ENCODE measurements at places on chromosomes 11 and 22. TPM values are rescaled to one million over a fixed set of nuclear protein-coding genes. Genes with fewer than 3 reads are reported as not detected.

Gene MMP27
- total RNA-seq = not detected

Gene TCN1
- total RNA-seq = under 0.01 TPM

Gene ST14
- total RNA-seq = 2.2 TPM

Gene GP1BB
- total RNA-seq = 11.0 TPM

Gene GGTLC2
- total RNA-seq = not detected

DNA sequence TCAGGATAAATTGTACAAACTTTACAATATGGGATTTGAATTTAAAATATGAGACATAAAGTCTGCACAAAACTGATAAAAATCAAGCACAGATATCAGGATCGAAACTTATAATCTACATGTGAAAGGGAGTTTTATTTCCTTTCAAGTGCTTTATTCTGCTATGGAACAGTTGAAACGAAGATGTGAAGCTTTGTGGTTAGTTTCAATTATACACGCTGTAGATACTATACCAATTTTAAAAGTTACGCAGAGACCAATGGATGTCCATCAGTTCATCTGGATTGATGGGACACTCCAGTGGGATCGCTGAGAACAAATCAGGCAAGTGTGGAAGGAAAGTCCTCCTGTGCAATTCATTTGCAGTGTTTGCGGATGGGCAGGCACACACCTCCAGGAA, 34.5 kb upstream of the CAT start:
- DNase-seq = no peak

DNA sequence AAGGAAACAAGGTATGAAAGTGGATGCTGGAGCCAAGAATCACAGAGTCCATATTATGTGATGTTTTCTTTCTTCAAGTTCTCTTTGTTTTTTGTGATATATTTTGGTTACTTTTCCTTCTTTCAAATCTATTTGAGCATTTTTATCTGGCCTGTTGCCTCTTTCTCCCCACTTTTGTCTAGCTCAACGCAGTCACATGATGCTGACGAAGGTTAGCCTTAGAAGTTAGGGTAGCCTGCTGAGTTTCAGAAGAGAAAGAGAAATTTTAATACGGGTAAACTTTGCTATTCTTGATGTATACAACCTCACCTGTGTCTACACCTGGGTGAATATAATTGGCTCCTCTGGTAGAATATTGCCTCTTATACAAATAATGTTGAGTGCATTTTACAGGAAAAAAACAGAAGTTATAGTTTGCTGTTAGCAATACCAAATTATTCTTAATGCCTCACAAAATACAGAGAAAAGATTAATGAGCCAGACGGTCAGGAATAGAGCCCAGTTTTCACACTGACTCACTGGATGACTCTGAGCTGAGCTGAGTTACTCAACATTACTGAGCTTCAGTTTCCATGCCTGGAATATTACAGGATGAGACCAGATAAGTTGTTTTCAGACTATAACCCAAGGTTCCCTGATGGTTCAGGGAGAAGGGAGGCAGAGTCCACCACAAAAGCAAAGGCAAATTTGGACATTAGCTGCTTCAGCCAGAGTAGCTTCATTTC, 161.6 kb upstream of the BDNF start:
- no peak for DNase-seq

GRCh38 chr11:105204636-105205035, 65.1 kb upstream of the CARD18 start:
- no peak for DNase-seq

- DNase-seq = peak; percentile 41
Measured at GRCh38 chr11:2775083-2775625, 75.4 kb upstream of the KCNQ1OT1 start.

DNA sequence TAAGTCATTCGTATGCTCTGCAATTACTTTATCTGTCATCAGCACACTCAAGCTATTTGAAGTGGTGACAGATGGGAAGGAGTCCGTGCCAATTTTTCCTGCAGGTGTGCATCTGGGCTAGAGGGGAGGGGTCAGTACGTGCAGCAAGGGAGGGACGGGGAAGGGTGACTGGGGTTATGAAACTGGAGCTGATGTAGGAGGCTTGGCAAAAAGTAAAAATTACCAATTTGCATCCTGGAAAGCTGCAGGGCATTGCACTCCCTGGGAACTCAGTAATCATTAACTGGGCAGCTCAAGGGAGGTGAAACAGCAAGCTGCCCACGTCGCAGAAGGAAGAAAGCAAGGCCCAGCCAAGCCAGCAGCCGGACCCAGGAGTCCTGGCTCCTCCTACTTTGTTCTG, 87.1 kb upstream of the TMEM45B start:
- DNase-seq = no peak

- DNase-seq = no peak
Measured at GRCh38 chr11:23730307-23730998, 766.4 kb upstream of the LUZP2 start.

DNA sequence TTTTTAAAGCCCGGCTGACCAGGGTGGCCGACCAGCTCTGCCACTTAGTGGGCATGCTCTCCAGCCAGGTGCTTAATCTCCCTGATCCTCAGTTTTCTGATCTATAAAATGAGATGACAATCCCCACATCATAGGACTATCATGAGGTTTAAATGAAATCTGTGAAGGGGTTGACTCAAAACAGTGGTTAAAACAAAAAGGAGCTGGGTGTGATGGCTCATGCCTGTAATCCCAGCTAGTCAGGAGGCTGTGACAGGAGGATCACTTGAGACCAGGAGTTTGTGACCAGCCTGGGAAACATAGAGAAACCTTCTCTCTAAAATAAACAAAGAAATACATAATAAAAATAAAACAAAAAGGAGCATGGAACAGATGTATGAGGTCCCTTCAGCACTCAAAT, 3.6 kb upstream of the C11orf86 start:
- no peak for DNase-seq

GRCh38 chr11:42812361-42812760, 499.4 kb upstream of the API5 start:
- DNase-seq = no peak

GRCh38 chr11:73189723-73190556, 28.1 kb upstream of the P2RY2 start:
- DNase-seq = no peak
